Mammary epithelial cell (primary cell): ENCODE measurements at places on chromosomes 11 and 22. TPM values are rescaled to one million over a fixed set of nuclear protein-coding genes. Genes with fewer than 3 reads are reported as not detected.

PHF5A gene
- total RNA-seq = 32.2 TPM

- DNase-seq = no peak
Observed at GRCh38 chr11:14179116-14179820, 179.7 kb downstream of the RRAS2 start.

INTS4 gene
- total RNA-seq = 25.0 and 26.7 TPM in 2 replicates

GRCh38 chr11:115990004-115990447 lies 485.8 kb upstream of the CADM1 start:
- DNase-seq = no peak

FGF3 gene
- total RNA-seq = not detected
